ENCODE measurements at places on chromosomes 7 and 10. TPM values are rescaled to one million over a fixed set of nuclear protein-coding genes. Genes with fewer than 3 reads are reported as not detected.

DNA sequence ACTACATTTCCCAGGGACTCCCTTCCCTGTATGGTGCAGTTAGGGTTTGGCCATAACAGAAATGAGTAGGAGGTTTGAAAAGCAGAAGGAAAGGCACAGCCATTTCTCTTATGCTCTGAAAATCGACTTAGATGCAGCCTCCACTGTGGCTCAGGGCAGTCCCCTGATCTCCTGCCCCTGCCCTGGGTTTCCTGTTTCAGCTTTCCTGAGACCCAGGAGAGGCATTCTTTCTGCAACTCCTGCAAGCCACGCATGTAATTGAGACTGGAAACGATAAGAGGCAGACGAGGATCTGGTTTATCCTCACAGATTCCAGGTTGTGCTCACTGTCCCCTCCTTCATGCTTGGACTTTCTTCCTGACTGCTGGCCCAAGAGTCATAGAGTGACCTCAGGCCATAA lies 461.2 kb upstream of the VSTM2A start:
- DNase-seq = no peak

- DNase-seq = no peak
Observed at GRCh38 chr7:32250471-32251260, 180.5 kb upstream of the PDE1C start.

- no peak for DNase-seq
Observed at GRCh38 chr10:120493411-120494312, 36.6 kb downstream of the PLPP4 start.

Gene PROSER2
- total RNA-seq = 16.9 TPM

Gene LIPF
- not detected for total RNA-seq

Data from mesothelial cell of epicardium (in vitro differentiated cells).